ENCODE measurements at places on chromosomes 1 and 21. TPM values are rescaled to one million over a fixed set of nuclear protein-coding genes. Genes with fewer than 3 reads are reported as not detected.
A peak's percentile ranks its signal among the peaks of the same experiment; 100 is the strongest.

The NEK2 gene
- 48.8 TPM for total RNA-seq

The GTF2B gene
- total RNA-seq: 28.9 TPM

The ZNF648 gene
- total RNA-seq: not detected

The BLACAT1 gene
- 0.45 TPM for total RNA-seq

The PTGFR gene
- total RNA-seq: 0.81 TPM

The MRPL37 gene
- total RNA-seq: 84.6 TPM

The HTR6 gene
- total RNA-seq: not detected

The ALX3 gene
- total RNA-seq: 0.81 TPM

The PLA2G2E gene
- total RNA-seq: not detected

The CD84 gene
- total RNA-seq: not detected

DNA sequence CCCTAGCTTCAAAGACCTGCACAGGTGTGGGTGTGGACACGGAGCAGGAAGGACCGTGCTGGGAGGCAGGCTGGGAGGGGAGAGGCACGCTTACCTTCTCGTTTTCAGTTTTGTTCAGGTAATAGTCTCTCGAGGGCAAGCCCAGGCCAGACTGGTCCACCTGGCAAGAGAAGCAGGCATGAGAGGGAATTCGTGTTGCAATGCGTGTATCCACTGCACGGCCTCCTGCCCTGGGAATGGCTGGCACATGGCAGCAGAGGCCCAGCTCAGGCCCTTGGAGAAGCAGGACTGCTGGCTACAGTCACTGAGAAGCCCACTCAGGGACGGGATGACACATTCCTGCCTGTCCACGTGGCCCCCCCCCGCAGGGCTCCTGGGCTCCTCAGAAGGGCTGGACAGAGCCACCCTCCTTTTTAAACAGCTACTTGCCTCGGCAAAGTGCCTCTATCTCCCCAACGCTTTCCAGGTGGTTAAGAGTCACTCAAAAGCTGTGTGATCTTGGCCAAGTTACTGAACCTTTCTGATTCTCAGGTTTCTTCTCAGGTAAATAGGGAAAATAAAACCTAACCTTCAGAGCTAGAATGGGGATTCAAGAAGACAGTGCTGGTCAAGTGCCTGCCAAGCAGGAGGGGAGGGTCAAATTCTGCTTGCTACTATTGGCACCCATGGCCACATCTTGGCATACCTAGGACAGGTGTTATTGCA, 32.7 kb downstream of the ECE1 start:
- no peak for DNase-seq

- no peak for DNase-seq
Measured at GRCh38 chr1:67708606-67709005, 23.6 kb downstream of the GADD45A start.

DNA sequence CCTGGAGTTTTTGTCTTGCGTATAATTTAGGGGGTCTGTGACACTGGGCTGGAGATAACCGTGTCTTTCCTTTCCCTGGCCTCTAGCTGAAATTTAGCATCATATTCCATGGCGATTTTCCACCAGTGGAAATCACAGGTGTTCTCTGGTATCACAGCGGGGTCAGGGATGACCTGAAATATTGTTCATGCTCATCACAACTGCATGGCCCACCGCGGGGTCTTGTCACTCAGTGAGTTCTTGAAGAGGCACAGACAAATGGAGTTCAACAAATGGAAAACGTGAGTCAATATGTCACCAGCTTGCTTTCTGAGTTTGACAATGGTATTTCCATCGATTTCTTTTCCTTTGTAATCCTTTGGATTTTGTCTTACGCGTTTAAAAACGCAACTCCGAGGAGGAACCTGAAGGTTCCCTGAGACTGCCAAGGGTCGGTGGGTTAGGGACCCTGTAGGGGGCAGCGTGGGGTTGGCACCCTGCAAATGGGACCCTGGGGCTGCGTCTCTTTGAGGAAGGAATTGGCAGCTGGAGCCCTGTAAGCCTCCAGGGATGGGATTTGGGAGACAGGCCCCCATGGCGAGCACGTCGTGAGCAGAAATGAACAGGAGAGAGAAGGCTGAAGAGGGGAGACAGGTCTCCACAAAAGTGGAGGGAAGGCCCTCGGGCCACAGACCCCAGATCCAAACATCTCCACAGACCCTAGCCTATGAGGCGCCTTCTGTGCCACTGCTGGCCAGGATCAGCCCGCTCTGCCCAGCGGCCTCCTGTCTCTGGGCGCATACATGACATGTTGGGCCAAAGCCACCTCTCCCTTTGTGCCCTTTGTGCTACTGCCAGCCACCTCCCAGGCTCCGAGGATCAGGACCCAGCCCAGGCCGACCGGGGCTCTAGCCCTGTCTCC, 32.1 kb upstream of the RUNX3 start:
- no peak for DNase-seq

DNA sequence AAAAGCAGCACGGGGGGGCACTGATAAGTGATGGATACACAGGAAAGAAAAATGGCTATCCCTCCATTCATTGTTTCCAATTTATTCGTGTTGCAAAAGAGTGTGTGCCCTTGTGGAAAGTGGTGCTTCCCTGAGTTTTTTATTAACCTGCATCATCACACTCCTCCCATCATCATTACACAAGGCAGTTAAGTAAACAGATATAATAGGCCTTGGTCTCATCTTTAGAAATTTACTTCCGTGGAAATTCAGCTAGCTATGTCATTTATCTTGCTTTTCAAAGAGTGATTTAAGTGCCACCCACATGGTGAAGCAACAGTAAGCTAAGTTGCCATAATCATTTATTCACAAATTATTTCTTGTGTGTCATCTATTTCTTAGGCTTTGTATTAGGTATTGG, 473.3 kb downstream of the NEGR1 start:
- peak; percentile 7 for DNase-seq

DNA sequence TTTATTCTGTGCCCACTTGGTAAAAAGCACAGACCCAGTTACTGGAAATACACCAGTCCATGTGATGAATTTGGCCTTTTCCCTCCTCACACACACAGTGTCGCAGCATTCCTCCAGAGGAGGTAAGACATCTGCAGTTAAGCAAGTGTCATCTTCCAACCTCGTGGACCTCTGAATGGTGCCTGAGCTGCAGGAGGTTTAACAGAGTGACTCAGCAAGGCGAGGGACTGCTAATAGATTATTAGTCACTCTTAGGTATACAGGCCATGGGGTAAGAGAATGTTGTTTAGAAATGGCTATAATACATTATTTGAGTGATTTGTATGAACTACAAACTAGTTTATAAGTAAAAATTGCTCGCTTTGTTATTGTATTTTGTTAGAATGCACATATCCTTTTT, 8.6 kb upstream of the LRRC8B start:
- peak; percentile 52 for DNase-seq

DNA sequence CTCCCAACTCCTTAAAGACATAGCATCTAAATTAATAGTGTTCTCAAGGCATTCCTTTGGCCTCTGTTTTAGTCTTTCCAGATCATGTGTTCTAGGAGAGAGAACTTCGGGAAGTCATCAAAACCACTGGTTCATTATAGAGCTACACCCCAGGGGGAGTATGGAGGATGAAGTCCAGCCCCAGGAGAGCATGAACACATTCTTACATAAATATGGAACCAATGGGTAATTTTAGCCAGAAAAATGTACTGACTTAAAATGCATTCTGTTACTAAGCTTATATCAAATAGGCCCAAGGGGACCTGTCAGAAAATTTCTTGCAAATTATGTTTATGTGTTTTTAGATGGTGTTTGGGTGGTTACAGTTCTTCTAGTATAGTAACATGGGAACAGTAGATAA, 165.2 kb downstream of the NTMT2 start:
- no peak for DNase-seq

DNA sequence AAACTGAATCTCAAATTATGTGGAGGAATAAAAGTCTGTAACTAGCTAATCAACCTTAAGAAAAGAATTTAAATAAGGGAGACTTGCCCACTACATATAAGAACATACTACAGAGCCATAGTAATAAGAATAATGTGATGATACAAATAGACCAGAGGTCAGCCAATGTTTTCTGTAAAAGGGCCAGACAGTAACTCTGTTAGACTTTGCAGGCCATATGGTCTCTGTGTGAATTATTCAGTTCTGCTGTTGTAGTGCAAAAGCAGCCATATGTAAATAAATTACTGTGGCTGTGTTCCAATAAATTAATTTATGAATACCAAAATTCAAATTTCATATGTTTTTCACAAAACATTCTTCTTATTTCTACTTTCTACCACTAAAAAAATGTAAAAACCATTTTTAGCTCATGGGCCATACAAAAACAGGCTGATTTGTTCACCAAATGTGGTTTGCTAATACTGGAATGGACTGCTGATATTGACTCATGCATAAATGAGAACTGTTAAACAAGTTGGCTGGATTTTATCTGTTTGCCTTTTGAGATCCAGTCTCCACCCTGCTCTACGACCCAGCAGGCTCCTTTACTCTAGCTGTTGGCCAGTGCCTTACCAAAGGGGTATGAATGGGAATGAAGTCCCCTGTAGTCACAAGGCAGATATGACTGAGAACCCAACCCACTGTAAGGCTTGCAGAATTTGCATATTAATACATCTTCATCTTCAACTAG, 98.2 kb upstream of the ZNHIT6 start:
- no peak for DNase-seq

DNA sequence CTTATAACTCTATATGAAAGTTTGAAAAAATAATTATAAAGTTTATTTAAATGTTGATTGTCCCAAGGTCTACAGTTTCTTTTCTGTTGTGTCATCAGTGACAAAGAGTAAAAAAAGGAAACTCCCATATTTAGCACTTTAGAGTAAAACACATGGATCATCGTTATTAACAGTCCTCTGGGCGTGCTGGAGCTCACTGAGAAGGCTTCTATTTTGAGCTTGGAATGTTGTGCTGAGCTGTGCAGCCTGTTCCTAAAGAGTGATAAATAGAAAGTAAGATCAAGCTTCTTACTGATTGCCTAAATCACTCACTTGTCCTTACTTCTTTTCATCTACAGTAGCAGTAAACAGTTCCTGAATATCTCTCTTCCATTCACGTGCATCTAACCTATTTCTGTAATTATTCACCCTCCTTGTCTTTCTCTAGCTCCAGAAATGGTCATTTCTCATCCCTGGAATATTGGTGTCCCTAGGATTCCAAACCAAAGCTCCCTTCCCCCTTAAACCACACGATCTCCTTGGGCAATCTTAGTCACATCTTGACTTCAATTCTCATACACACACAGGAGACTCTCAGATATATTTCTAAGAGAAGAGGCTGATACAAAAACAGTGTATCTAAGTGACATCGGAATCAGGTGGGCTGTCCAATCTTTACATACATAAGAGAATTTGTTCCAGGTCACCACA, 11.9 kb downstream of the GBP5 start:
- no peak for DNase-seq

GRCh38 chr1:107620753-107621152, 344.2 kb downstream of the VAV3 start:
- no peak for DNase-seq

- DNase-seq: no peak
Measured at GRCh38 chr1:22414244-22414751, 37.4 kb upstream of the ZBTB40 start.

DNA sequence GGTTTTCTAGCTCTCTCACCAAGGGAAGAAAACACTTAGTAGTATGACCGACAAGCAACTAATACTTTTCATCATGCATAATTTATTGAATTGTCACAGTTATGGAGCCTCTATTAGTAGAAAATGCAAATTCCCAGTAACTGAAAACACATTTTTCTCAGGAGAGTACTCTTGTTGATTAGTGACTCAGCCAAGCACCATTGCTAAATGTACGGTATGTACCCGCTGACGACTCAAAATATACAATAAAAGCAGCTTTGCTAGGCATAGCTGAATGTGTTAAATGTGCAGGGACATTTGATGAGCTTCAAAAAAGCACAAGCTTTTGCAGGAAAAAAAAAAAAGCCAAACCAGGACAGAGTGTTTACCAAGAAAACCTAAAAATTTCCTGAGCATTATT, 63.9 kb downstream of the WDR64 start:
- peak; percentile 17 for DNase-seq

- peak; percentile 81 for DNase-seq
Measured at GRCh38 chr1:49060766-49061165, 284.1 kb upstream of the BEND5 start.

DNA sequence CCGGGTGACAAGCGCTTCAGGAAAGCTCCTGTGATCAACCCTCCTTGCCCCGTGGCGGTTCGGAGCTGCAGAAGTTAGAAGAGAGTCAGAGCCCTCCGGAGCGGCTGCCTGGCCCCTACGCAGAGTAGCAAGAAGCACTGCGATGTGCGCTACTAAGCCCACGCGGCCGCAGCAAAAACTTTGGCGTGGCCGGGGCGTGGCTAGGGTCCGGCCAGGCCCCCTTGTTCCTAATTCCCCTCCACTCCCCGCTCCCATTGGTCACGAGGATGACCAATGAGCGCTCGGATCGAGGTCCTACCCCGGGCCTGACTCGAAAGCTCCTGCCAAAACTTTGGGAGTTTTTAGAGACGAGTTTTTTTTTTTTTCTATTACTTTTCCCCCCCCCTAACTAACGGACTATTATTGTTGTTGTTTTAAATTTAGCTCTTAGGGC, at the start of gene HLX:
Gene HLX (plus strand): TSS at position 368 of the 433 bp plus-strand sequence. CDS start 415 bp downstream, outside the sequence.
- peak; percentile 75 for DNase-seq

GRCh38 chr1:160167580-160167979, 16.2 kb downstream of the ATP1A4 start:
- DNase-seq: peak; percentile 14

DNA sequence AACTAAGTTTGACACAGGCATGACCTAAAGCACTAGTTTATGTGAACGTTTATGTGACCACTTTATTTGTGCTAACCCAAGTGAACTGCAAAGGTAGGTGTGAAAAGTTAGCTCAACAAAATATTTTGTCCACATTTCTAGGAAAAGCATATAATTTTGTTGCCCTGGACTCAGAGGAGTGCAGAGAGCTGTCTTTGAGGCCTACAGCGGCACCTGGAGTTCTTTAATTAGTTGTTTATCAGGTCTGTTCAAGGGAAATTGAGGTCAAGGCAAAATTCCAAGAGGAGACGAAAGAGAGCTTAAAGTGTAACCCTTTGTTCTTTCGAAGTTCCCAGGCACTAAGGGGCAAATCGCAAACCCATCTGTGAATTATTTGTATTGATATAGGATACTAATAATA, 1.3 kb downstream of the GIPC2 start:
- no peak for DNase-seq

DNA sequence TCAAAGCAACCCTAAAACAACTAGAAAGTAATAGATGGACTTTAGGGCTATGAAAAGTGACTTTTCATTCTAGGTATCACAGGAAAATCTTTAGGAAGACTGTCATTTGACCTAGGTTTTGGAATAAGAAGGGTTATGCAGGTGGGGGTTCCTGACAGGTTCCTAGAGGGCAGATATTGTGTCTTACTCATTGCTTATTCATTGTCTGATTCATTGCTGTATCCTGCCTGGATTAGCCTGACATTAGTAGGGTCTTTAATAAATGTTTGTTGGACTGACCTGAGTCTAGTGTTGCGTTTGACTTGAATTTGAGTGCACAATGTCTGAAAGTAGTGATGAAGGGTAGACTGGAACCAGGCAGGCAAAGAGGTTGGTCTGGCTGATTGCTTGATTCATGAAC, 6.0 kb downstream of the FNBP1L start:
- DNase-seq: no peak

GRCh38 chr1:90162216-90162615, 167.3 kb downstream of the ZNF326 start:
- DNase-seq: no peak

DNA sequence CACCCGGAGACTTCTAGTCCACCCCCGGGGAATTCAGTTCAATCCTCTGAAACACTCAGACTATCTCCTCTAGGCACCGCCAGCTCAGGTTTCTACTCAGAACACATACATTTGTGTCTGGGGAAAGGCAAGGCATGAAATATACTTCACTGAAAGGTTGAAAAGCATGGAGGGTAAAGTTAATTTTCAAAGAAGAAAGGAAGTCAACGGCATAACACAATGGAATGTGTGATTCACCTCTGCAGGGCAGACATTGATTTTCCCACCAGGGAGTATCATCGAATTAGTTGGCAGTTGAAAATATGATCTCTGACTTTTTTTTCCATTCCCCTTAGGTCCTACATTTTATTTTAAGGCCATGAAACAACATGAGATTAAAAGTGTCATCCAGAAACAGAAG, 669.4 kb downstream of the SMYD3 start:
- no peak for DNase-seq

Data from A673 (cell line).